Esophagus (tissue), 2 donors: ENCODE measurements at places on chromosomes 1 and 21. TPM values are rescaled to one million over a fixed set of nuclear protein-coding genes. Genes with fewer than 3 reads are reported as not detected.

The LRRC38 gene
- polyA plus RNA-seq, result 0.09 TPM

The PCSK9 gene
- 5.3 TPM for polyA plus RNA-seq

The NIBAN1 gene
- polyA plus RNA-seq, result 27.4 TPM

The DISC1 gene
- 0.41 TPM for polyA plus RNA-seq

The ST6GALNAC5 gene
- polyA plus RNA-seq, result 0.20 TPM

The C1orf21 gene
- 26.8 TPM for polyA plus RNA-seq

The CDKN2C gene
- polyA plus RNA-seq, result 9.3 TPM

The GCSAML gene
- polyA plus RNA-seq, result 0.06 TPM

The CRABP2 gene
- 1,310 TPM for polyA plus RNA-seq

The A3GALT2 gene
- 0.04 TPM for polyA plus RNA-seq

The FCAMR gene
- polyA plus RNA-seq, result 0.06 TPM

The ATP1A1 gene
- polyA plus RNA-seq, result 196 TPM

The FAAH gene
- polyA plus RNA-seq, result 12.1 TPM

The CFAP107 gene
- polyA plus RNA-seq, result not detected

The PDPN gene
- polyA plus RNA-seq, result 2.4 TPM

The IL12RB2 gene
- polyA plus RNA-seq, result 1.3 TPM

The NBL1 gene
- polyA plus RNA-seq, result 111 TPM

The ITLN1 gene
- 0.20 TPM for polyA plus RNA-seq

The ACTN2 gene
- polyA plus RNA-seq, result 0.75 TPM

The GBP5 gene
- 1.4 TPM for polyA plus RNA-seq

The KRTAP19-5 gene
- polyA plus RNA-seq, result not detected

The UBL4B gene
- not detected for polyA plus RNA-seq

The AIRE gene
- 0.06 TPM for polyA plus RNA-seq

The HRNR gene
- 0.08 TPM for polyA plus RNA-seq

The LIN28A gene
- polyA plus RNA-seq, result not detected

The ARHGAP30 gene
- polyA plus RNA-seq, result 7.9 TPM

The IL20 gene
- not detected for polyA plus RNA-seq

The MCOLN3 gene
- 0.41 TPM for polyA plus RNA-seq

The RGS13 gene
- polyA plus RNA-seq, result 0.13 TPM

The FTCD gene
- 0.33 TPM for polyA plus RNA-seq

The SPTA1 gene
- 0.04 TPM for polyA plus RNA-seq

The AK5 gene
- 0.11 TPM for polyA plus RNA-seq

The SLC9C2 gene
- polyA plus RNA-seq, result not detected

The CD52 gene
- polyA plus RNA-seq, result 17.0 TPM

The RYR2 gene
- polyA plus RNA-seq, result 1.2 TPM
